GM06990 (cell line): ENCODE measurements at places on chromosomes 6 and 20.
A peak's percentile ranks its signal among the peaks of the same experiment; 100 is the strongest.

GRCh38 chr20:13639150-13639497, 392 bp upstream of the TASP1 start:
- DNase-seq: no peak

DNA sequence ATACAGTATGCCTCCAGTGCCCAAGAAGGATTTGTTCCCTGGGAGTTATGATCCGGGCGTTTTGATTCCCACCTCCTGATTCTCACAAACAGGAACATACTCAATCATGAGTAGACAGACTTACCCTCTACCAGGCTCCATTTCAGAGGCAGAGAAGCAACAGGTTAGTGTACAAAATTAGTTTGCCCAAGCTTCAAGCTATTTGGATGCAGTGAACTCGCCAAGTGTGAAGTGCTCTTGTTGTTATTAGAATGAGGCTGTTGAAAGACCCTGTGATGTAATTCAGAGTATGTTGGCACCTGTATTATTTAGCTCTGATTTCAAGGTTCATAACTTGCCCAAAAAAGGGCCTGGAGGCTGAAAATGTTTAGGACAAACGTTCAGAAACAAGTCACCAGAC, 247.0 kb downstream of the PHACTR1 start:
- no peak for DNase-seq

GRCh38 chr6:108804956-108805355, 43.3 kb upstream of the ARMC2 start:
- DNase-seq: no peak

DNA sequence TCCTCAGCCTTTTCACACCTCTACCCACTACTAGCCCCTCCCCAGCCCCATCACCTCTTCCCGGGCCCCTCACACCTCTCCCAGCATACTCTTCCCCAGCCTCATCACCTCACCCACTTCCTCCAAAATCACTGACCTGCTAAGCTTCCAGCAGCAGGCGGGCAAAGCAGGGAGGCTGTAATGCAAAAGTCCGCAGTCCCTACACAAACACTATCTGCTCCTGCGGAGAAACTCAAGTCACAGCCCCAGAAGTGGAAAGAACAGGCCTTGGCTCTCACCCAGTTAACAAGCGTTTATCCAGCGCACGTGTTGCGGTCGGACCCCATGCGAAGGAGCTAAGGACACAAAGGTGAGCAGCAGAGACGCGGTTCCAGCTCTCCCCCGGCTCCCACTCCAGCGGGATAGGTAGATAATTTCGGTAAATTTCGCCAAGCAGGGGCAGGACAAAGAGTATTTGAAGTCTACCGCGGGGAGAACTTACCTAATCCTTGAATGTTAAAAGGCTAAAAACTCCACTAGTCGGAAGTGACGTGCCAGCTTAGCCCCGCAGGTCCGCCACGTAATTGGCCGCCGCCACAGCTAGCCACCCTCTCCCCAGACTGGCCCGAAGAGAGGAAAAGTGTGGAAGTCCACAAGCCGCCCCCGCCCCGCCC, 728 bp upstream of the TRIM39 start:
- DNase-seq: peak; percentile 84

DNA sequence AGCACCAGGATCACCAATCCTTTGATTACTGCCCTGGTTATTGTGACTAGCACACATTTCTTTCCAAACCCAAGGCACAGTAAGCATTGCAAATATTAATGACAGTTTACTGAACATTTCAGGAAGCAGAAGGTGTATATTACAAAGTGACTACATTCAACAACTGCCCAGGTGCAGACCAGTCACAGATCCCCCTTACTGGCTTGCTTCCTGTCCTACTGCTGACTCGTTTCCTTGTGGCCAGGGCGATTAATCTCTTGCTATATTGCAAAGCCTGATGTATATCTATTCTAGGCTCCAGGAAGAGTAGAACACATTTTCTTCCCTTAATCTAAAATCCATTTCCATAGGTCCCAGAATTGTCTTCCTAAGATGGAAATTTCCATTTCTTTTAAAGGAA, 77.2 kb upstream of the EPHA7 start:
- no peak for DNase-seq

DNA sequence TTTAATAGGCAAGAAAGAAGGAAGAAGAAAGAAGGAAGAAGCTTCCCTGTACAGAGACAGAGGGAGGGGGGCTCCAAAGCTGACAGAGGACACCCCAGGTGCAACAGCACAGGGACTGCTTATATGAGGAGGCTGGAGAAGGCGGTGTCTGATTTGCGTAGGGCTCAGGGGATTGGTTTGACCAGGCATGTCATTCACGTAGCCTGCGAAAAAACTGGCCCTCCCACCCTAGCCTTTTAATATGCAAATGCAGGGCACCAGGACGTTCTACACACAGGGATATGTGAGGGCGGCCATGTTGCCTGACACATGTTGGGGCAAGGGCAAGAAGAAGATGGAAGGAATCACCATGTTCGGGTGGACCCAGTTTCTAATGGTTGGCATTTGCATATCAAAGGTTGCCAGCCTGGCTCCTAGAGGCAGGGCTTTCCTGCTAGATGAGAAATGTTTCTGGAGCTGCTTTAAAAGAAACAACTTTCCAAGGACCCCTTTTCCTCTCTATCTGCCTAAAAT, 305.4 kb upstream of the CDYL start:
- DNase-seq: no peak

GRCh38 chr6:166786704-166787293, 159.7 kb upstream of the RPS6KA2 start:
- DNase-seq: no peak

- DNase-seq: no peak
Observed at GRCh38 chr20:50358166-50358565, 152.0 kb upstream of the PTPN1 start.
